ENCODE measurements at places on chromosomes 3 and 15. TPM values are rescaled to one million over a fixed set of nuclear protein-coding genes. Genes with fewer than 3 reads are reported as not detected.

STAC gene
- 2.3 TPM for total RNA-seq

CHST13 gene
- total RNA-seq: 0.78 TPM

ZNF385D gene
- 0.42 TPM for total RNA-seq

RLBP1 gene
- total RNA-seq: not detected

GPR62 gene
- not detected for total RNA-seq

CHRNB4 gene
- total RNA-seq: 1.6 TPM

LYZL4 gene
- total RNA-seq: not detected

TRIM42 gene
- total RNA-seq: not detected

P3H2 gene
- total RNA-seq: 33.0 TPM

ECE2 gene
- not detected for total RNA-seq

GHSR gene
- not detected for total RNA-seq

LIPC gene
- total RNA-seq: 0.09 TPM

BCHE gene
- 1.1 TPM for total RNA-seq

Measured in A549 treated with Mapracorat at 1 μM for 4 hours (cell line).